ELR (cell line): ENCODE measurements at places on chromosomes 11 and 22.

- no peak for DNase-seq
Measured at GRCh38 chr11:41005986-41006385, 453.5 kb downstream of the LRRC4C start.

DNA sequence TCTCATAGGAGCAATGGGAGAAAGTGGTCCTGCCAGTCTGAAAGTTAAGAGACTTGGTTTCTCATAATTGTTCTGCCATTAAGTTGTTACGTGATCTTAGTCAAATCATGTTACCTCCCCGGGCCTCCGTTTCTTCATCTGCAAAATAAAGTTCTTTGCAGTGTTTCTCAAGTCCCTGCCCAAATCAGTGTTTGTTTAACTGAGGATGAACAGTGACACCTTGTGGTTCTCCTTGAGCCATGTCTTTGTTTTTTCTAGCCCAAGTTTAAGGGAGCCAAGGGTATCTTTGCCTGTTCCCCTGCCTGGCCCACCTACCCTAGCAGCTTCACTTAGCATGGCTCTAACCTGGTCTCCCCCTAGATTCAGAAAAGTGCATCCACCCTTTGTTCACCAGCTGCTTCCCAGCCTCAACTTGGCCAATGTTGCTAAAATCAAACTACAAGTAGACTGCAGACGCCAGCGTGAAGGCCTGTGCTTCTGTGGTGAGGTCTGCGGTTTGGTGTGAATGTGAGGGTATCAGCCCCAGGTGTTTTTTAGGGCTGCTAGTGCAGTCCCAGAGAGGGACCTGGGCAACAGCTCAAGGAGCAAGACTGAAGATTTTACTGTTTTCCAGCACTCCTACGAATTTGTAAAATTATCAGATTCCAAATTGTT lies 35.5 kb downstream of the FZD4 start:
- peak; percentile 81 for DNase-seq

GRCh38 chr11:113603277-113604059 lies 102.6 kb downstream of the TMPRSS5 start:
- no peak for DNase-seq

GRCh38 chr22:45319324-45319685 lies 9.6 kb downstream of the FAM118A start:
- DNase-seq: no peak

DNA sequence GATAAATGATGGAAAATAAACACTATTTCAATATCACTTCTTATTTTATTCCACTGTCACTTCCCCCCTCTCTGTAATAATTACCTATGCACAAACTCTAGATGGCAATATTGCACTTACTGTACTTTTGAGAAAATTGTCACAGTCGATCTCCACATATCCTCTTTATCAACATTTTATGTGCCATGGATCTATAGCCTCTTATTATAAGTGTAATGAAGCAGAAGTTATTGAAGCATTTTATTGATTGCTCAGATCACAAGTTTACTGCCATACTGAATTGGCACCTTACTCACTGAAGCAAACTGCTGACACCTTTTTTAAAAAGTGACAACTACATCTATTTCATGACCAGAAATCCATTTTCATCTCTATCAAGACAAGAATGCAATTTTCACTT lies 133.4 kb downstream of the DCDC1 start:
- peak; percentile 37 for DNase-seq

DNA sequence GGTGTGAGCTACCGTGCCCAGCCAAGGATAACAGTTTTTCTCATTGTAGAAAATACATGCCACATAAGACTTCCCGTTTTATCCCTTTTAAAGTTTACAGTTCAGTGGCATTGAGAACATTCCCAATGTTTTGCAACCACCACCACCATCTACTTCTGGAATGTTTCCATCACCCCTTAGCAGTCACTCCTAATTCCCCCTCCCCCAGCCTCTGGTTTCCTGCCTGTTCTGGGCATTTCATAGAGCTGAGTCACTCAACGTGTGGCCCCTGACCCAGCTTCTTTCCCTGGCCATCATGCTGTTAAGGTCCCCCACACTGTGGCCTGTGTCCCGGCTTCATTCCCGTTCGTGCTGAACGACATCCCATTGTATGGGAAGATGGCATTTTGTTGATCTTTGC lies 30.7 kb downstream of the FGF4 start:
- peak; percentile 70 for DNase-seq

GRCh38 chr11:67013511-67014045 lies 9.4 kb upstream of the SYT12 start:
- no peak for DNase-seq

- no peak for DNase-seq
Measured at GRCh38 chr11:64078905-64079304, 43.2 kb downstream of the FLRT1 start.

DNA sequence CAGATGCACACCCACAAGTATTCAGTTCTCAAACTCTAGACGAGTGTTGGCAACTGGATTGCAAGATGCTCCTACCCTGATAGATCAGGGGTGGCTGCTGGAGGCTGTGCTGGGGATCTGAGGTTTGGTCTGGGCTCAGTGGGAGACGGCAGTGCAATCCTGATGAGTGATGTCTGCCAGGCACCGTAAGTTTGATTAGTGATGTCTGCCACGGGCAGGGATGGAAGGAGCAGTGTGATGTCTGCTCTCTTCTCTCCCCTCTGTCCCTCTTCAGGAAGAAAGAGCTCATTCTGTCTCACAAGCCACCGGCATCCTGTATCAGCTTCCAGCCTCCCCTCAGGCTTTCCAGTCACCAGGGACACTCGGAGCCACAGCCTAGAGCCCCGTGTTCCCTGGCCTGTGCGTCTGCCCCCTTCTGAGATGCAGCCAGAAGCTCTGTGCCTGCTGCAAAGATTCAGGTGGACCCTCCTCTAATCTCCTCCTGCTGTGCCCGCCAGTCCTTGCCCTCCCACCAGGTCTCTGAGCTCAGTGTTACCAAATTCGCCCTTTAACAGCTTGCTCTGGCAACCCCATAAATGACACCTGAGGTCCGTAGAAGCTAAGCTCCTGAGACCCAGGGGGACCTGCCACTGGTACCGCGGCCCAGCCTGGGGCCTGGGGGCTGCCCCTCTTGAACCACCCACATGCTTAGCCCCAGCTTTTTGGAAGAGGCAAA lies 19.9 kb downstream of the TP53I11 start:
- DNase-seq: no peak

DNA sequence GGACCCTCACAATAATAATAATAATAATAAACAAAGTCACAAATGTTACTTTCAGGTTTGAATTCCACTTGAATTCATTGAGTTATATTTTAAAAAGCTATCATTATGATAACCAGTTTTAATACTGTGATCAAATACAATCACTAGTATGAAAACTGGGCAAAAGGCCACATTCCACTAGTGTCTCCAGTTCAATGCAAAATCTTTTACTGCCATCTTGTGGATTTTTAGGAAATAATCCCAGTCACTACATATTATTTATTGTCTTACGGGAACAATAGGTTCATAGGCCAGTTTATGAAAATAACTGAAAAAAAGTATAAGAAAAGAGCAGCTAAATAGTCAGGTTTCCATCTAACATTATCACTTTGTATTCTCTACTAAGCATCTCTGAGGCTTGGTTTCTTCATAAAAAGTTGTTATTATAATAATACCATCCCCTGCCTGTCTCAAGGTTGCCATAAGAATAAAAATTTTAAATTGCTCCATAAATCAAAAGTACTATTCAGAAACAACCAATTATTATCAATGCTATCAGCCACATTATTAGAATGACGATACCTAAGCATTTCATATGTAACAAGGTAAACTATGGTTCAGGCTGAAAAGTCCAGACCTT lies 533.9 kb upstream of the CCDC90B start:
- peak; percentile 80 for DNase-seq

- no peak for DNase-seq
Measured at GRCh38 chr22:30089655-30089974, 9.4 kb downstream of the HORMAD2 start.

- DNase-seq: no peak
Measured at GRCh38 chr11:79434283-79434682, 6.5 kb downstream of the TENM4 start.

- DNase-seq: no peak
Measured at GRCh38 chr22:39498368-39498767, 3.7 kb upstream of the MIEF1 start.

- no peak for DNase-seq
Measured at GRCh38 chr11:61618978-61619377, 38.1 kb upstream of the SYT7 start.

DNA sequence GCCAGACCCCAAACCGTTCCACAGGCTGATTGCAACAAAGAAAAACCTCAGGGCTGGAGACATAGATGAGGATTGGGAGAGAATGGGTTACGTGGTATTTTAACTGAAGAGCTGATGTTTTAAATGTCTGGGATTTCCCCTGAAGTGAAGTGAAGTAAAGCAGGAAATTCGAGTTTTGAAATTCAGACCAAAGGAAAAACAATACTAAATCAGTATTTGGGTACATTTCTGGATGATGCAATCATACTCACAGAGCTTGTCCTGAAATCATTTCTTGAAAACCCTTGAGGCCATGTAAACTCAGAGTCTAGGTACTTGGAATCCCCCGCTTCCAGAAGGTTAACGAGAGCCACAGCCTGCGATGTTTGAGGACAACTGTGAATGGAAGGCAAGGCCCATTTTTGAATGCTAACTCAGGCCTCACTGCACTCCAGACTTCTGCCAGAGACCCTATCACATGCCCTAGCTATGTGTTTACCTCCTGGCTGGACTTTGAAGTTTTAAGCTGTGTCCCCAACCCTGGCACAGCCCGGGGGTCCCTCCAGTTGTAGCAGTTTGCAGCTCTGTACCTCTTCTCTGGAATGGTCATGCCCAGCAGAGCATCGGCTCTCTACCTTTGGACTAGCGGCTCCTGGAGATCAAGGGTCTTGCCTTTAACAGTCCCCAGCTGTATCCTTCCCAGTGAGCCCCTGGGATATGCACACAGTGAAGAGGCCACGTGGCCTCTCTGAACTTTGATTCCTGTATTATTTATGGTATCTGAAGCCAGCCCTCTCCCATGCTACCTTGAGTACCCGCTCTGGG lies 5.4 kb upstream of the FTH1 start:
- DNase-seq: peak; percentile 75

- no peak for DNase-seq
Measured at GRCh38 chr11:67055812-67056211, 835 bp upstream of the RHOD start.

- DNase-seq: no peak
Measured at GRCh38 chr11:105781807-105782206, 171.9 kb downstream of the GRIA4 start.

DNA sequence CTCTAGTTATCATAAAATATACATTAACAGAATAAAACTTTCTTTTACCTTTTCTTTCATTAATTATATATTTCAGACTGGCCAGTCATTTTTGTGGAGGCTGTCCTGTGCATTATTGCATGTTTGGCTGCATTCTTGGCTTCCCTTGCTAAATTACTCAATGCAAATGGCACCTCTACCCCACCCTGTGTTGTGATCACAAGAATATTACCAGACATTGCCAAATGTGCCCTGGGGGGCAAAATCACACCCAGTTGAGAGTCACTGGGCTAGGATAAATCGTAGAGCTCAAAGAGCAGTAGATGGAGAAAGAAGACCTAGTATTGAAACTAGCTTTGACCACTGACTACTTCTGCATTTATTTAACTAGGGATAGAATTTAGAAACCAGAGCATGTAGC lies 1257.8 kb upstream of the TENM4 start:
- DNase-seq: no peak

DNA sequence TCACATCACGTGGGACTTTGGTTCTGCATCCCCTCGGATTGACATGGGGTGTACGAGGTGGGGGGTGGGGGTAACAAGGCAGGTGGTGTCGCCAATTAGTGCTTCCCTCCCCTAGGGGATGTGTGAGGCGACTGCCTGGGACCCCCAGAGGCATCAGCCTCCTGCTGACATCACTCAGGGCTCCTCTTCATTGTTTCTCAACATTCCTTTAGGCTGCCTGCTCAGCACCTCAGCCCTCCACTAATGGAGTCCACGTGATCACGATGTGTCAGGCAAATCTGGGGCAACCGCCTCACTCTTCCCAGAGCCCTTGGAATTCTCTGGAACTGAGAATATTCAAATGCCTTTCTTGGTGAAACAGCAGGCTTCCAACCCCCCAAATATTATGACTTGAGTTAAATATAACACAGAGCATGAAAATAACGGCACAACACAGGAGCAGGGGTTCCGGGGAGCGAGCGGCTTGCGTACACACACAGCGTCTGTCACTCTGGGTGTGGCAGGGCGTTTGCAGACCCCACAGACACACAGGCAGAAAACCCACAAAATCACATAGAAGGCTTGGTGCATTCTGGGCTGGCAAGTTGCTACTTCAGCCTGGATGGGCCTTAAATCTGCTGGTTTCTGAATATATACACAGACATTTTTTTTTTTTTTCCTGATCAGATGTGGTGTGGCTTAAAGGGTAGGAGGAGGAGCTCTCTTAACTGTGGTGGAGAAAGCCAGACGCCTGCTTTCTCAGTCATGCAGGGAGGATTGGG lies 170.1 kb upstream of the CADM1 start:
- no peak for DNase-seq

DNA sequence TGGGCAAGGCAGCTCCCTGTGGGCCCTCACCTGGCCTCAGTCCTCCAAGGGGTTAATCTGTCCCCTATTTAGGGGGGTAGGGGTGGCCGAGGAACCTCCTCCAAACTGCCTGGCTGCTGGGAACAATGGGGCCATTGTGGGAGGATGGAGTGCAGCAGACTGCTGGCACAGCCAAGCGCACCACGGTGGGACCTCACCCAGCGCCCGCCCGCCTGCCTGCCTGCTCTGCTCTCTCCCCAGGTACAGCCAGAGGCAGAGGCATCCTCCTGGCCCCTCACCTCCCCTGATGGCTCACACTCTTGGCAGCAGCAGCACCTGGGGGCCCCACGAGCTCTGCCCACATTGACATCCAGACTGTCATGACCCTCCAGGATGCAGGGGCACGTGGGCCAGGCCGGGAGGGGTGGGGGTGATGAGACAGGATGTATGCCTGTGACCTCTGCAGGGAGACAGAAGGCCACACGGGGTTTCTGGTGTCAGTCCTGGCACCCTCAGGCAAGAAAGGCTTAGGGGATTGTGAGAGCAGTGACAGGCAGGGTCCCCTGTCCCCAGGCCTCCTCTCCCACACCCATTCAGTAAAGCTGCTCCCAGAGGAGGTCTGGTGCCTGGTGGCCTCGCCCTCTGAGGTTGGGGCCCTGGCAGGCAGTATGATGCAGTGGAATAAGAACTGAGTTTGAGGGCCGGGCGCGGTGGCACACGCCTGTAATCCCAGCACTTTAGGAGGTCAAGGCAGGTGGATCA lies 11.4 kb downstream of the BCL9L start:
- DNase-seq: peak; percentile 45
